Right renal cortex interstitium (tissue), 3 donors: ENCODE measurements at places on chromosomes 7 and 10. TPM values are rescaled to one million over a fixed set of nuclear protein-coding genes. Genes with fewer than 3 reads are reported as not detected.

The ATOH7 gene
- polyA plus RNA-seq: 0.95 TPM

The FAM25G gene
- not detected for polyA plus RNA-seq

The CPA1 gene
- polyA plus RNA-seq: 2.5 TPM

DNA sequence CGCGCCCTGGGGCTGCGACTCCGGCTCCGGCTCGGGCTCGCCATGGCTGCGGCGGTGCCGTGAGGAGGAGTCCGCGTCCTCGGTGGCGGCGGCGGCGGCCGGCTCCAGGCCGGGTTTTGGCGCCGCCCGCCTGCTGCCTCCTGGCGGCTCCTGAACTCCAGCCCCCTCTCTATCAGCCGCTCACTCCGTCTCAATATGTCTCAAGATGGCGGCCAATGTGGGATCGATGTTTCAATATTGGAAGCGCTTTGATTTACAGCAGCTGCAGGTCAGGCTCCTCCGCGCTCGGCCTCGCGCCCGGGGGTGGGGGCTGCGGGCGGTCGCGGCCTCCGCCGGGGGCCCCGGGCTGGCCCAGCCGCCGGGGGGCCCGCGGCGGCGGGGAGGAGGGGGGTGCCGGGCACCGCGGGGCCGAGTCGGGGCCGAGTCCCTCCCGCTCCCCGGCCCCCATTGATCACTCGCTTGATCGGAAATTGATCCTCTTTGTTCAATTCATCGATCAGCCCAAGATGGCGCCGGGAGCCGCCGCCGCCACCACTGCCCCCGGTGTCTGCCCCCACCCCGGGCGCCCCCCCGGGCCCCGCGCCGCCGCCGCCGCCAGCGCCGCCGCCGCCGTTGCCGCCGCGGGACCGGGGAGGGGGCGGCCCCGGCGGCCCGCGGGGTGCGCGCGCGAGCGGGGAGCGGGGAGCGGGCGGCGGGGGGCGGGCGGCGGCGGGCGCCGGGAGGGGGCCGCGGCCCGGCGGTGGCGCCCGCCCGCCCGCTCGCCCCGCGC lies 1.4 kb upstream of the CUX1 start:
- DNase-seq: no peak

DNA sequence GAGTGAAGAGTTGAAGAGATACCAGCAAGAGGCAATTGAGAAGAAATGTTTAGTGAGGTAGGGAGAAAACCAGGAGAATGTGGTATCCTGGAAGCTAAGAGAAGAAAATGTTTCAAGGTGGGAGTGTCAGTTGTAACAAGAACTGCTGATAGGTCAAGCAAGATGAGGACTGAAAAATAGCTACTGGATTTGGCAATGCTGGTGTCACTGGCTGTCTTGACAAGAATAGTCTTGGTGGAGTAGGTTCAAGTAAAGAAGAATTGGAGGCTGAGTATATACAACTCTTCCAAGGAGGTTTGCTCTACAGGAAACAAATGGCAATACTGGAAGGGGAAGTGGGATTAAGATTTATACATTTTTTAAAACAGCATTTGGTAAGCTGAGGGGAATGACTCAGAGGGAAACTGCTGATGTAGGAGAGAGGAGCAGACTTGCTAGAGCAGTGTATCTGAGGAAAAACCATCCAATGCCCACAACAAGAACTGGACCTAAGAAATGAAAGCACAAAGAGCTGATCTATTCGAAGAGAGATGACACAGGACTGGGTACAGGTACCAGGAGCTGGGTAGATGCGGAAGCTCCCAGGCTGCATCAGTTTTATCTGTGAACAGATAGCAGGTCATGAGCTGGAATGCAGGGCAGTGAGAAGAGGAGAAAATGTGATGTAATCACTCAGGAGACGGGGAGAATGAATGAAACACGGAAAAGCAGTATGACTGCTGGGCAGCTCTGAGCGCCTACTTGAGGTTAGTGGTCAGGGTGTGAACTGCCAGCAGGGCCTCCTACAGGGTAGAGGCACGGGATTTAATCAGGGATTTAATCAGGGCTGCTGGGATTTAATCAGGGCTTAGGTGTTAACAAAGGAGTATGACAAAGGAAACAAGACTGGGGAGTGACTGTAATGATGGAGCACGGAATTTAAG lies 34.5 kb downstream of the FAM25A start:
- no peak for DNase-seq

DNA sequence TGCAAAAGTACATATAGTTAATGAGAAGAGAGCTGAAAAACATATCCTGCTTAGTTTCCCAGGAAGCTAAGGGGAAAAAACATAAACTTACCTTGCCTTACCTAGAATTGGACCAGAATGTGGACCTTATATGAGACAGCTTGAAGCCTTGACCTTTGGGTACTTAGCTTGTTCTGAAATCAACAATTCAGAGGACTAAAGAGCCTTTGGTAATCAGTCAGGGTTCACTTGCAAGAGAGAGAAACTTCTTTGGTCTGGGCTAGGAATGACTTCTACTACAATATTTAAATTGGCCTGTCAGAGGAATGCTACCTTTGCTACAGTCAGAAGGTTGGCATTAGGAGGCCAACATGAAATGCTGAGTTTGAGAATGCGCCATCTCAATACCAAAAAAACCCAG lies 24.9 kb downstream of the SAMD8 start:
- no peak for DNase-seq

The AP1S1 gene
- polyA plus RNA-seq: 82.5 TPM

DNA sequence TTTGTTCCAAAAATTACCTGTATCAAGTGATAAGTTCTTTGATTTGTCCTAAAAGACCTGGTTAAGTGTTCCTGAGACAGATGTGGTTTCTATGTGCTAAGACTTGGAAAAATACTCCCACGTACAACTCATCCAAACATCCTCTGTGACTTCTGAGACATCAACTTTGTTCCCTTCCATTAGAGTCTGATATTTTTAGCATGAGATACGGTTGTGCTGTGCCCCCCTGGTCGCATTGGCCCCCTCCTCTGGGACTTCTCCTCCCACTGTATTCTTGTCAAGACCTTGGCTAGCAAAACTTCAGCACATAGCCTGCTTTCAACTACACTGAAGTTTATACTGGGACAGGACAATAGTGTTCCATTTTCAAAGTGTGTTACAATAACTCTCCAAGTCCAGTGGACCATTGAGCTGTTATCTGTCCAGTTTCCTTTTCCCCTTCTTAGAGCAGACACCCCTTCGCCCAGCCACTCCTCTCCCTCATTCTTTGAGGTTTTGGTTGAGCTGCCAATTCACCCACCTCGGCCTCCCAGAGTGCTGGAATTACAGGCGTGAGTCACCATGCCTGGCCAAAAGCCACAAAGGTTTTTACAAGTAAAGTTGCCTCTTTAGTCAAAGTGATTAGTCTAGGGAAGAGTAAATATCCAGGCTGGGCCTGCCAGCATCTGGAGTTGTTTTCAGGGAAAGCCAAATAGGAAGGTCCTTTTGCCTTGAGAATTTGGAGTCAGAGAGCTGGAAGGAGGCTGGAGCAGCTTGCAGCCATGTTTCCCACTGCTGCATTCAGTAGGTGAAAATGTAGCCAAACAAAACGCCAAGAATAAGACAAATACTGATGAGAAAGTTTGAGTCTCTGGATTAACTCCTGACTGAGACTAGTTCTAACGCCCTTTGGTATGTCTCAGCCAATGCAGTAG lies 17.8 kb upstream of the PDLIM1 start:
- DNase-seq: no peak

The UNCX gene
- polyA plus RNA-seq: 6.5 TPM

The CALY gene
- not detected for polyA plus RNA-seq

The NPY gene
- polyA plus RNA-seq: 0.50 TPM

DNA sequence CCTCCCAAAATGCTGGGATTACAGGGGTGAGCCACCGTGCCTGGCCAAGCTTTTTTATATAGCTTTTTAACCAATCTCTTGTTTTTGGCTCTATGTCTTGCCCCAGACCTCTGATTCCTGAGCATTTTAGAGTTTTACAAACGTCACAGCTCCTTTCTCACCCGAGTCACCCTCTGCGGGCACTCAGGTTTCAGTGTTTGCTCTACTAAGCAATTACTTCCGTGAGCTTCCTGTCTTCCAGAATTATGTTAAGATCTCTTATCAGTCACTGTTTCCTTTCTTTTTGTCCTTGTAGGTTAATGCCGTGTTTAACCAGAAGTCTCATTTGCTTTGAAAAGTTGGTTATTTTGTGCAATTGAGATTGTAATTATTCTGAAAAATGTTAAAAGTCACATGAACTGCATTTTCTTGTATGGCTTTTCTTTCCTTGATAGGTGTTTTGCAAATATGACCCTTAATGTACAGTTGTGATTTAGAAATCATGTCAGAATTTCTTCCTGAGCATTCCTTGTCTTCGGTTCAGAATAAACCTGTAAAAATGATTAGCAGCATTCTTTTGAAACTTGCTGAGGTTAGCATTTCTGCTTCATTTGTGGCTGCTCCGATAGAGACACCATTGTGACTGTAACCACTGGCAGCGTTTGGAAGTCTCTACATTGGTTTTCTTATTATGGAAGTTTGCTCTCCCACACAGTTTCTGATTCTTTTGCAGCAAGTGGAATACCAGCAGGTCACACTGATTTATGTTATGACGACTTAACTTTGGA lies 4.5 kb upstream of the HKDC1 start:
- DNase-seq: no peak

GRCh38 chr10:106942035-106942662 lies 222.4 kb downstream of the SORCS1 start:
- DNase-seq: no peak

DNA sequence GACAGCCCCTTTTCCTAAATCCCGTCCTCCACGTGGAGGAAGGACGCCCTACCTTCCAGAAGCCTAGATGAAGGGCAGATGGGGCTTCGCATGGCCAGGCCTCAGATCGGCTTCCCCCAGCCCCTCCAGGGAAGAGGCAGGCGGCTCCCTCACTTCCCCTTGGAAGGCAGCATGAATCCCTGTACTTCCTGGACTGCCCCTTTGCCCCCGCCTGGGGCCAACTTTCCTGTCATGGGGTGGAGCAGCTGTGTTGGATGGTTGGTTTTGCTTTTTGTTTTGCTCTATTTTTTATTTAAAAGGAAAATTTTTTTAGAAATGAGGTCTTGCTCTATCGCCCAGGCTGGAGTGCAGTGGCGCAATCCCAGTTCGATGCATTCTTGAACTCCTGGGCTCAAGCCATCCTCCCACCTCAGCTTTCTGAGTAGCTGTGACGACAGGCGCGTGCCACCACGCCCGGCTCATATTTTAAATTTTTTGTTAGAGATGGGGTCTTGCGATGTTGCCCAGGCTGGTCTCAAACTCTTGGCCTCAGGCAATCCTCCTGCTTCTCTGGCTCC lies 27.2 kb downstream of the GTF2IRD1 start:
- no peak for DNase-seq

GRCh38 chr10:118983263-118983662 lies 46.3 kb upstream of the NANOS1 start:
- DNase-seq: no peak

The HOXA9 gene
- 118 TPM for polyA plus RNA-seq

The MRLN gene
- 0.94 TPM for polyA plus RNA-seq

- DNase-seq: no peak
These were observed 171.6 kb upstream of the FOXP2 start for GRCh38 chr7:114242992-114243507.

The MUC12 gene
- polyA plus RNA-seq: not detected

DNA sequence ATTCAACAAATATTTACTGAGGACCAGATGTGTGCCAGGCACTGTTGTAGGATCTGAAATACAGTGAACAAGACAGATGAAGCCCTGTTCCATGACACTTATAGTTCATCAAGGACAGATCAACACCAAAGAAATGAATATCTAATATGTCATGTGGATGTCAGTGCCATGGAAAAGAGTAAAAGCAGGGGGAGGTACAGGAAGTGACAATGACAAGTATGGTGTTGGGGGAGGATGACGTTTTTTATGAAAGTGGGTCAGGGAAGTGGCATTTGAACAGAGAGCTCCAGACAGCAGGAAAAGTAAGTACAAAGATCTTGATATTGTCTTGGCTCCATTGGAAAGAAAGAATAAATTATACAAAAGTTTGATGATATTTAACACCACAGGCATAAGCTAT lies 7.0 kb upstream of the SFMBT2 start:
- no peak for DNase-seq

The CSTF2T gene
- 46.9 TPM for polyA plus RNA-seq

DNA sequence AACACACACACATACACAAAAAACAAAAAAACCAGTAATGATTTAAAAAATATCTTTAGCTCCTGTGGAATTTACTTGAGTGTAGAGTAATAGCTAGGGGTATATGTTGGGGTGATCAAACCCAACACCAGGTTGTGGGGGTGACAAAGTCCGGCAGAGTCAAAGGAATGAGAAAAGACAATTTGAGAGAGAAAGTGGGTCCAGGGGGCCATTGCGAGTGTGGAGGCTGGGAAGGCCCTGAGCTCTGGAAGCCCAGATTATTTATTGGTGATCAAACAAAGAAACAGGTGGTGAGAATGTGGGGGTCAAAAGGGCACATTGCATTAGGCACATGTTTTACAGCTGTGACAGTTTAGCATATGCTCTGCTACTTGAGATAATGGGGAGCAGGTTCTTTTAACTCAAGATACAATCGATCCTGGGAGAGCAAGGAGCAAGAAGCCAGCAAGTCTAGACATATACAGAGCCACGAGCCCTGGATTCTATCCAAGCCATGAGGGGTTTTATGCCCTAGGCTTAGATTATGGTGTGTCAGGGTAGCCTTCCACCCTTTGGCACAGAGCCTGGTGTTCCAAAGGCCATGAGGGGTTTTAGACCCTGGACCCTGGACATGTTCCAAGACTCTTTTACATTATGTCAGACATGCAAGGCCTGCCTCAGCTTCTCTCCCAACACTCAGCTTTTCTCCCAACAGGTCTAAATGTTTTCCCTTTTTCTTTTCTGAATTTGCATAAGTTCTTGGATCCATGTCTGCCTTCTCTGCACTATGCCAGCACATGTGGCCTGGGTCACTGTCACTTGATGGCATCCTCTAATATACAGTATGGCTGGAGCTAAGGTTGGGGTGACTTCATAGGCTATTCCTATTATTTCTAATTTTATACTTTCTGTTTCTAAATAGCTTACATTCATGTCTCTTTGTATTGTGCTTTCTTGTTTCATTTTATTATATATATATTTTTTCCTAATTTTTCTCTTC lies 48.6 kb upstream of the MKI67 start:
- no peak for DNase-seq
